ENCODE measurements at places on chromosomes 6 and 20.

DNA sequence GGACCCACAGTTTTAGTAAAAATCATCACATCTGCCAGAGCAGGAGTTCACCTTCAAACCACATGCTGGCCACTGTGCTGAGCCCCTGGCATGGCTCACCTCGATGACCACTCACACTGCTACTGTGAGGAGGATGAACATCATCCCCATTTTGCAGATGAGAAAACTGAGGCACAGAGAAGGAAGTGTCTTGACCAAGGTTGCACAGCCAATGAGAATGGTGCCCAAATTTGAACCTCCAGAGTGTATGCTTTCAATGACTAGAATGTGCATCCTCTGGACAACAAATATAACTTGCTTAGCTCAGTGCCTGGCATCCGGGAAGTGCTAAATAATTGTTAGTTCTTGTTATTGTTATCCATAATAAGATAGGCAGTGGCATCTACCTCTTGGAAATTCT is 37.2 kb upstream of the FAM83D start:
- DNase-seq, result no peak

- no peak for DNase-seq
Observed at GRCh38 chr6:138231381-138231886, 13.1 kb upstream of the PBOV1 start.

DNA sequence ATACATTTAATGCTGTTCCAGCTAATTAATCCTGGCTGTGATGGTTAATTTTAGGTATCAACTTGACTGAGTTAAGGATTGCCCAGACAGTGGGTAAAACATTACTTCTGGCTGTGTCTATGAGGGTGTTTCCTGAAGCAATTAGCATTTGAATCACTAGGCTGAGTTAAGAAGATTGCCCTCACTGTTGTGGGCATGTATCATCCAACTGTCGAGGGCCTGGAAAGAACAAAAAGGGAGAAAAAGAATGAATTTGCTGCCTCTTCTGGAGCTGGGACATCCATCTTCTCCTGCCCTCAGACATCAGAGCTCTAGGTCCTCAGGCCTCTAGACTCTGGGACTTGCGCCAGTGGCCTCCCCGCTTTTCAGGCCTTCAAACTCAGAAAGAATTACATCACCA is 34.3 kb downstream of the SDHAF4 start:
- no peak for DNase-seq

GRCh38 chr6:36586606-36587005 is 7.6 kb upstream of the SRSF3 start:
- no peak for DNase-seq

DNA sequence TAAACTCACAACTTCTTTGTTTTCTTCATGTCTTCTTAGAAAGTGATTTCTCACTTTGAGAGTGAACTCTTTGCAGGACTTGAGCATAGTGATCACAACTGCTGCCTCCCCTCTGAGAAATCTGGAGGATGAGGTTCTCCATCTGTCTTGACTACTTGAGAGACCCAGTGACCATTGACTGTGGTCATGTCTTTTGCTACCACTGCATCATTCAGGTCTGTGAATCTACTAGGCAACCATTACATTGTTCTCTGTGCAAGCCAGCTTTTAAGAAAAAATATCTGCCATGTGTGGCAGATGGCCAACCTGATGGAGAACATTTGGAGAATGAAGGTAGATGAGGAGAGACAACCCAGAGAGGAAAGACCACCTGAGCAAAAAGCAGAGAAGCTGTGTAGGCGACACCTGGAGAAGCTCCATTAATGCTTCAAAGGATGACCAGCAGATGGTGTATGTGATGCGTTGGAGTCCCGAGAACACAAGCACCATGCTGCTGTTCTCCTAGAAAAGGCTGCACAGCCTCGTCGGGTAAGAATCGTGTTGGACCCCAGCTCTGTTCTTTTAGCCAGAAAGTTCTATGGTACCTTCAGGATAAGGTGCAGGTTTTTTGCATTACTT is 25.1 kb upstream of the TRIM26 start:
- no peak for DNase-seq

- no peak for DNase-seq
Observed at GRCh38 chr6:12818324-12818723, 101.8 kb downstream of the PHACTR1 start.

All from HCEC 1CT (cell line).